Neuronal stem cell (in vitro differentiated cells): ENCODE measurements at places on chromosomes 6 and 20.
A peak's percentile ranks its signal among the peaks of the same experiment; 100 is the strongest.

DNA sequence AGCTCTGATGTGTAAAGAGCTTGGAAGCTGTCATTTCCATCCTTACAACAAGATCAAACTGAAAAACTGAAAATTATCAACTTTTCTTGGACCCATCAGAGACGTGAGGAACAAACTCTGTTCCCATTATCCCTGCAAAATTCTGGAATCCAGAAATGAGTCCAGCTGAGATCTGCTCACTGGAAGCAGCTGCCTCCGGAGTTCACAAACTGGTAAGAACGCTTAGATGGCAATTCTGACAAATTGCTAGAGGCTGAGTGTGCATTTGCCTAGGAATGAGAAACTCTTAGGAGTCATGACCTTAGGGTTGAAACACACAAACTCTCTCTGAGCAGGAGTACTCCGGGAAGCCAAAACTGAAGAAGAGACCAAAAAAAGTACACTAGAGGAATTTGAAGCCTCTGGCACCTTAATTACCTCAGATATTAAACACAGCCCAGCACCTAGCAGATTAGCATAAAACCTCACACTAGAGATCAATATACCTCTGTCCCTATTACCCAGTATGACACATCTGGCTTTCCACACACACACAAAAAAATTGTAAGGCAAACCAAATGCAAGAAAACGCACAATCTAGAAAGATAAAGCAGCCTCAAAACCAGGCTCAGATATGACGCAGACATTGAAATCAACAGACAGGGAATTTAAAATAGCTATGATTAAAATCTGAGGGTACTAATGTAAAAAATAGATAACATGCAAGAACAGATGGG lies 233.5 kb upstream of the SGK1 start:
- DNase-seq, result no peak

GRCh38 chr6:138374815-138375214 lies 2.9 kb upstream of the SMIM28 start:
- no peak for DNase-seq

GRCh38 chr6:144413418-144413817 lies 128.3 kb downstream of the UTRN start:
- no peak for DNase-seq

DNA sequence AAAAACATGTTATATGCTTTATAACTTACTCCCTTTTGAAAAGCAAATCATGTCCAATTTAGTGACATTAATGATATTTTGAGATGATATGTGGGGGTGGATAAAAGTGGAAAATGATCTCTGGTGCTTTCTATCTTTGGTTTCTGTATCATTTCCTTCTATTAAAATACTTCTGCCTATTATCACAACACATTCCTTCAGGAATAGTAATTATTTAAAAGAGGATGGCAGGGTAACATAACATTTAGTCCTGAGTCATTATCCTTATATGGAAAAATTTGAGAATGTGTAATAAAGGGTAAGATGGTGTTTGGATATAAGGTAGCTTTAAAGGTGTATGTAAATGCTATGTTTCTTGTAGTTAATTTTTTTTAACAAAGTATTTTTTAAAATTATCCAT lies 657.7 kb downstream of the PHF3 start:
- DNase-seq, result no peak

- DNase-seq, result no peak
Observed at GRCh38 chr6:7115543-7116231, 7.9 kb downstream of the RREB1 start.

- peak; percentile 23 for DNase-seq
Observed at GRCh38 chr6:551405-551804, 105.5 kb downstream of the HUS1B start.

DNA sequence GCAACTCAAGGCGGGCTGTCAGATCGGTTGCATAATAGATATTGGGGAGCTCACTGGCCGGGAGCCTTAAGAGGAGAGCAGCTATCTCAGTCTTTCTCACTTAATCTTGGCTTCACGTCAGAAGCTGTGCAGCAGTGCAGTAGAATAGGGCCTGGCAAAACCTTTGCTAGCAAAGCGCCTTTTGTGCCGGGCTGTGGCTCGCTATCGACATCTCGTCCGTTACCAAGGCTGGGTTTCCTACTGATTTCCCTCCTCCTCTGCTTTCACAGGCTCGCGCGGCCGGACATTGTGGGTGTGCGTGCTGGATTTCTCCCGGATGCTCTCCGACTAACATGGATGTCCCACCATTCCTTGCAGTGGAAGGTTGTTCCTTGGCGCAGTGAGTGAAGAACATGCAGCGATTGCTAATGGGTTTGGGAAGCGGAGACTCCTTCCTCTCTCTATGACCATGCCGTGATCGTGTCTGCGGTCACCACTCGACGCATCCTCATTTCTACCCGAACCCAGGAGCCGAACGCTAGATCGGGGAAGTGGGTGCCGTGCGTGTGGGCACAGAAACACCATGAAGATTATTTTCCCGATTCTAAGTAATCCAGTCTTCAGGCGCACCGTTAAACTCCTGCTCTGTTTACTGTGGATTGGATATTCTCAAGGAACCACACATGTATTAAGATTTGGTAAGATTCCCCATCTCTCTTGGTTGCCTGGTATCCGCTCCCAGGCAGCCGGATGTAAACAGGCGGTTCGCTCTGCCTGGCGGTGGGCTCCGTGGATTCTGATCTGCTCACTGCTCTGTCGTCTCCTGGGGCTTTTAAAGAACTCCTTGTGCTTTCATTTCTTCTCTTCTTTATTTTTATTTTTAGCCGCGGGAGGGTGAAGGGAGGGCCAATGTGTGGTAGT lies 5.5 kb downstream of the GRIK2 start:
- DNase-seq, result no peak

DNA sequence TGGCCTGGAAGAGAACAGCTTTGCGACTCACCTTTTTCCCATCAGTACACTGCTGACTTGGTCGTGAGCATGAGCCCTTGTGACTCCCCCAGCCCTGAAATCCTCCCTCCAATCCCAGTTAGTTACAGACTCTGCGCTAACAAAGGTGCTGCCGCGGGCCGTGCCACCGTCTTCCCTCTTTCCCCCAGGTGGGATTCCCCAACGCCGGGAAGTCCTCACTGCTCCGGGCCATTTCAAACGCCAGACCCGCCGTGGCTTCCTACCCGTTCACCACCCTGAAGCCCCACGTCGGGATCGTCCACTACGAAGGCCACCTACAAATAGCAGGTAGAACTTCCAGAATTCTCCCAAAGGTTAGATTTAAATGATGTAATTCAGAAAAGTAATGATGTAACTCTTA lies 16.1 kb downstream of the MTG2 start:
- DNase-seq, result no peak

- DNase-seq, result no peak
Observed at GRCh38 chr20:31856516-31856915, 11.1 kb upstream of the FOXS1 start.

DNA sequence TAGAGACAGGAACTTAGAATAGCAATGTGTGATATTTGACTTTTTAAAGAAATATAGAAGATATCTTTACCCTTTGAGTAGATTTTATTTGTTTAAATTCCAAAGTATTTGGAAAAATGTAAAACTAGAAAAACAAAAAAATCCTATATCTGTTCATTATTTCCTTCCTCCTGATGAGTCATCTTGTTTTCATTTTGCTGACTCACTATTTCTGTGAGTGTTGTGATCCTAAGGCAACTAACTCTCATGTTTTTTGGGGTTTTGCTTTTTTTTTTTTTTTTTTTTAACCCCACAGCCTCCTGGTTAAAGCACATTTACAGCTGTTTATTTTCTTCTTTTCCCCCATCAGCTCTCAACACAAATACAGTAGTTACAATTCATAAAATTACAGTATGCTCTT lies 37.8 kb upstream of the THEMIS start:
- DNase-seq, result no peak

DNA sequence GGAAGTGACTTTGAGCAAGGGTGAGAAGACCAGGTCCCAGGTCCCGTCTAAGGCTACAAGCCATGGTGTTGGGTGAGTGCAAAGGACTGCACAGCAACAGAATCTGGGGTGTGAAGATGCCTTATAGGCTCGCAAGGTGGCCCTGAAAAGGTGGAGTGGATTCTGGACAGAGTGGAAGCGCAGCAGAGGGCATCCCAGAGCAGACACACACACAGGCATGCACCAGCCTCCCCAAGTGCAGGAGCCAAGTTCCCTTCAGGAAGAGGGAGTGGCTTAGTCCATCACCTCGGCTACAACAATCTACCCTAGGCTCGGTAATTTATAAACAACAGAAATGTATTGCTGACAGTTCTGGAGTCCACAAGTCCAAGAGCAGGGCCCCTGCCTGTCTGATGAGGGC lies 180.1 kb upstream of the PDE10A start:
- no peak for DNase-seq

- DNase-seq, result no peak
Observed at GRCh38 chr6:35647400-35647799, 41.3 kb downstream of the FKBP5 start.

DNA sequence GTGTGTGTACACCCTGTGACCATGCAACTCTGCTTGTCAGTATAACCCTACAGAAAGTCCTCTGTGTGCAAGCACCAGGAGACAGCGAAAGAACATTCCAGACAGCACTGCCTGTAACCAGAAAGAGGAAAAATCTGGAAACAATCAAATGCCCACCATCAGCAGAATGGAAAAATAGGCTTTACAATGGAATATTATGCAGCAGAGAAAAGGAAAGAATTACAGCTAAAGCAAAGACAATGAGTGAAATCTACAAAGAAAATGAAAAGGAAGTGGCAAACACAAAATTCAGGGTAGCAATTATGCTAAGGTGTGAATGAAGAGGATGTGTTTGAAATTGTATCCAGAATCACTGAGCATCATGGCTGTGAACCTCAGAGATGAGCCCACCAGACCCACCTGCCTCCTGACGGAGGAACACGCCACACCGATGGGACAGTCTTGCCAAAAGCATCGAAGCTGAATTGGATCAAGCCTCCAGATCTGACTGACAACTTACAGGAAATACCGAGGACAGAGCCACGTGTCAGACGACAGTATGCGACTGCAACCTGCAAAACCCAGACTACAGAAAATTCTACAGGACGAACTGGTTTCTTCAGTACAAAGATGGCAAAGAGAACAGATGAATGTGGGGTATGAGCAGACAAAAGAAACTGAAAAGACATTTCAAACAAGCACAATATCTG lies 133.2 kb downstream of the NFATC2 start:
- DNase-seq, result no peak

DNA sequence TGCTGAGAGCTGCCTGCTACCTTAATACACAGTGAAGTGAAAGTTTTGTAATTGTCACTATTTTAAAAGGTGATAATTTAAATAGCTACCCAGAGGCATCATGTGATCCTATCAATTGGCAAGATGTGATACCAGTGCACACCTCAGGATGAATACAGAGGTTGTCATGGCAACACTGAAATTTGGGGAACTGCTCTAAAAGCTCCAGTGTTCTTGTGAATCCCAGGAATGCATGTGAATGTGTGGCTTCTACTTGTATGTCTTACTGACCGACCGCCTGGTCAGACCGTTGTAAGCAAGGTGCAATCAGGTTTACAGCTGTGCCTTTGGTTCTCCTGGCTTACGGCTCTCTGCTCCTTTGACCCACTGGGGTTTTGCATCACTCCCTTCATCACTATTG lies 146.3 kb upstream of the GJE1 start:
- DNase-seq, result peak; percentile 21

DNA sequence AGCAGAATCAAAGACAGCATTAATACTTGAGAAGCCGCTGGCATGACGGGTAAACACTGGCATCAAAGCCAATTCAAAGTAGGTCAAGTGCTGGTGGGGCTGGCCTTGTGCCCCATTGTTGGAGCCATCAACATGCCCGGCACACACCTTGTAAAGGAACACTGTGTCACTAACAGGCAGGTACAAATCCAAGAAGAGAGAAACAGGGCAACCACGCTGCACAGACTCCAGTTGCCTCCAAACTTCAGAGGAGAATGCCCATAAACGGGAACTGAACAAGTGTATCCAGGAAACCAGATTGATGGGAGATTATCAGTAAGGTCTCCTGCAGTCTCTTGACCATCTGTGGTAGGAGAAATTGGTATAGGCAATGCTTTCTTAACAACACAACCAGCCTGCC lies 127.0 kb upstream of the STXBP5 start:
- DNase-seq, result no peak

DNA sequence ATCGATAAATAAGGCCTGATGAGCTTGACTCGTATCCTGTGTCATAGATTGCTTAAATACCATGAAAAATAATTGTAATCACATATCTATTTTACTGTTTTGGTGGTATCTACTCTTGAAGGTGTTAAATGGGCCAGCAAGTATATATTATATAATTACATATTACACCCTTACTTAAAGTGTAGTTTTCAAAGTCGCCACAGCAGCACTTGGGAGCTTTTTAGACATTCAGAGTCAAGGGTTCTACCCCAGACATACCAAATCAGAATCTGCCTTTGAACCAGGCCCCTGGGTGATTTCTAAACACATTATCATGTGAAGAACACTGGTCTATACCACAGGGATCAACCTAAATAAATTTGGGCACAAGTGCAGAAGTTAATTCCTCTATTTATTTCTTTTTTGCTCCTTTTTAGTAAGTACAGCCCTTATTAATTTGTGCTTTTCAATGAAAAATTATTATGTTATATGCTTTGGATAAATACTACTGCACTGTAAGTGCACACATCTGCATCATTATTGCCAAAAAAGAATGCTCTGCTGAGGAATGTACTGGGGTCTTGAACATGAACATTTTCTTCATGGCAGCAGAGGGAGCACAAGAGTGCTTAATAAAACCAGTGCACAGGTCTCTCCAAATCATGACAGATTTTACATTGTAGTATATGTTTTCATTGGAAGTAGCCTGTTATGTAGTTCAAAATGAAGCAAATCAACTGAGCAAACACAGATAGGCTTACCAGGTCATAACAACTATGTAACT lies 3.1 kb upstream of the ATXN1 start:
- DNase-seq, result no peak

GRCh38 chr6:75201021-75201420 lies 4.8 kb downstream of the COL12A1 start:
- DNase-seq, result no peak

- DNase-seq, result no peak
Observed at GRCh38 chr6:154705471-154706113, 27.6 kb upstream of the SCAF8 start.

DNA sequence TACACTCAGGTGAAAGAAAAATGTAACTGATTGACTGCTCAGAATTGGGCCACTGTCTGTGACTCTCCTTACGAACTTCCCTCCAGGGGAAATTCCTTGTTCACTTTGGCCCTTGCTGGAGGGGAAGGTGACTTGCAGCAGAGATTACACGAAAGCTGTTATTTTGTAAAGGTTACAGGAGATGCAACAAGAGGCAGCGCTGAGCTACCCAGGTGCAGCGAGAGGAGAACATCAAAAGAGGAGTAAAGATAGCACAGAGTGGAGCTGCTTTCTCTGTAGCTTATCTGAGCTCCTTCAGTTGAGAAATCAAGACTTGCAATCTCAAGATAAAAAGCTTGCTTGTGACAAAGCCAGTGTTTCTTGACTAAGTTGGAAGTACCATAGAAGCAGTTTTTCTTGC lies 144.6 kb downstream of the ARHGAP18 start:
- DNase-seq, result no peak

DNA sequence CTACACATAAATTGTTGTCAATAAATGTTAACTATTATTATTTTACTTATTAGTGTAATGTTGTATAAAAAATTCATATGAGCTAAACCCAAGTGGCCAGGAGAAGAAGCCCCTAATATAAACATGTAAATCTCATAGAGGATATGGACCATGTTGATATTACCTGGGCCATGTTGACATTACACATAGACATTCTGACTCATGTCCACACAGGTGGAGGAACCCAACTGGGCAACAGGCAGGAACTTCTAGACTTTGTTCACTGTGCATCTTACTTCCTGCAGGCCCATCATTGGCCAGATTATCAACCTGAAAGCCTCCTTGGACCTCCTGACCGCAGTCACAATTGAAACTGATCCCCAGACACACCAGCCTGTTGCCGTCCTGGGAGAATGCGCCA lies 7.2 kb downstream of the BPIFA2 start:
- DNase-seq, result no peak
